ENCODE measurements at places on chromosomes 4 and X.

GRCh38 chr4:185546335-185546734, 11.0 kb upstream of the PDLIM3 start:
- DNase-seq, result no peak

DNA sequence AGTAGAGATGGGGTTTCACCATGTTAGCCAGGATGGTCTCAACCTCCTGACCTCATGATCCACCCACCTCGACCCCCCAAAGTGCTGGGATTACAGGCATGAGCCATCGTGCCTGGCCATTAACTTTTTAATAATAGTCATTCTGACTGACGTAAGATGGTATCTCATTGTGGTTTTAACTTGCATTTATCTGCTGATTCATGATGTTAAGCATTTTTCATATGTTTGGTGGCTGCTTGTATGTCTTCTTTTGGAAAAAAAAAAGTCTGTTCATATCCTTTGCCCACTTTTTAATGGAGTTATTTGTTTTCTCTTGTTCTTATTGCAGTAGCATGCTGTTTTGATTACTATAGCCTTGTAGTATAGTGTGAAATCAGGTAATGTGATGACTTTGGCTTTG, 45.8 kb downstream of the ANXA10 start:
- DNase-seq, result no peak

DNA sequence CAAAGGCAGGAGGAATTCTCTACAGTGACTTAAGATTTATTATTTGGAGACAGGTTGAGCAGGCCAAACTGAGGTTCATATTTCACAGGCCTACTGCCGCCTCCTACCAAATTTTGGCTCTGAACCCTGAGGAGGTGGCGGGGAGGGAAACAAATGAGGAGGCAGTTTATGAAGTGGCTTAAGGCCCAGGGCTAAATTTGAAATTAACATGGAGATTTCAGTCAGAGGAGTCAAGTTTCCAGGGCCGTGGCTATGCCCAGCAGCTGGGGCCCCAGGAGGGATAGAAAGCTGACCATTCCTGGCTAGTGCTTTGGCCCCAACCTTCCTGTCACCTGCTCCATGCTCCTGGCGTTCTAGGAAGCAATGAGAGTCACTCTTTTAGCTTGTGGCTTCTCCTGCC, 73.4 kb upstream of the ARHGAP36 start:
- no peak for DNase-seq

GRCh38 chr4:23956601-23957364, 66.9 kb upstream of the PPARGC1A start:
- DNase-seq, result no peak

DNA sequence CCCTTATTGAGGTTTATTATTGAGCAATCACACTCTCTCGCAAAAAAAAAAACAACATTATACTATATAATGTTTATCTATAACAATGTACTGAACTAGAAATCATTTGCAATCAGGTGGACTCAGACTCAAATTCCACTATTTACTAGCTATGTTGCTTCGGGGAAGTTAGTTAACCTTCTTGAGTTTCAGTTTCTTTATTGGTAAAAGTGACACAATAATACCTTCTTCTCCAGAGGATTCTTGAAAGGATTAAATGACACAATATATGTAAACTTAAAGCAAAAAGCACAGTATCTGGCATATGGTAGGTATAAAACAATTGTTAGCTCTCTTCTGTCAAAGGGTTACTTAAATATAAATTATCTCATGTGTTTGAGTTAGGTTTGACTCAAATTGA, 31.5 kb upstream of the HDAC8 start:
- no peak for DNase-seq

DNA sequence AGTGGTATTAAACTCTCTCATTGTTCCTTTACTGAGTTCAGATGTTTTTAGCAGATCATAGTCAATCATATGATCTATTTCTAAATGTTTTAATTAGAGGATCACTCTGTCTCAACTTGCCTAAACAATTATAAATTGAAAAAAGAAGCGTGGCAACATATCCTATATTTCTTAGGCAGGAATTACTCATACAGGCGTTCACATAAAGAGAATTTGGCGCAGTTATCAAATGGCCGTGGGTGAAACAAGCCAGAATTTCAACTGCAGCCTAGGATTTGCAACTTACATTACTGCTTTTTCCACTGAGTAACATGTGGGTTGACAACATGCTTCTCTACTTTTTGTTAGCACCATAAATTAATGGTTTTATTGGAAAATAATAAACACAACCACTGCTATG, 141.3 kb downstream of the CPE start:
- DNase-seq, result no peak

- no peak for DNase-seq
Observed at GRCh38 chrX:150954951-150955350, 28.2 kb upstream of the HMGB3 start.

DNA sequence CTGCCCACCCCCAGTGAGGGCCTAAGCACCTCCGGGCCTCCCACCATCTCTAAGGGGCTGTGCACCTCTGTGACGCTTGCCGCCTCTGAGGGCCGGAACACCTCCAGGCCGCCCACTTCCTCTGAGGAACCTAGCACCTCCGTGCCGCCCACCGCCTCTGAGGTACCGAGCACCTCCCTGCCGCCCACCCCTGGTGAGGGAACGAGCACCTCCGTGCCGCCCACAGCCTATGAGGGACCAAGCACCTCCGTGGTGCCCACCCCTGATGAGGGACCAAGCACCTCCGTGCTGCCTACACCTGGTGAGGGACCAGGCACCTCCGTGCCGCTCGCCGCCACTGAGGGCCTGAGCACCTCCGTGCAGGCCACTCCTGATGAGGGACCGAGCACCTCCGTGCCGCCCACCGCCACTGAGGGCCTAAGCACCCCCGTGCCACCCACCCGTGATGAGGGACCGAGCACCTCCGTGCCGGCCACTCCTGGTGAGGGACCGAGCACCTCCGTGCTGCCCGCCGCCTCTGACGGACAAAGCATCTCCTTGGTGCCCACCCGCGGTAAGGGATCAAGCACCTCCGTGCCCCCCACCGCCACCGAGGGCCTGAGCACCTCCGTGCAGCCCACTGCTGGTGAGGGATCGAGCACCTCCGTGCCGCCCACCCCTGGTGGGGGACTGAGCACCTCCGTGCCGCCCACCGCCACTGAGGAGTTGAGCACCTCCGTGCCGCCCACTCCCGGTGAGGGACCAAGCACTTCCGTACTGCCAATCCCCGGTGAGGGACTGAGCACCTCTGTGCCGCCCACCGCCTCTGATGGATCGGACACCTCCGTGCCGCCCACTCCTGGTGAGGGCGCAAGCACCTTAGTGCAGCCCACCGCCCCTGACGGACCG, 977 bp downstream of the MAGEE1 start:
- DNase-seq, result peak; percentile 5

DNA sequence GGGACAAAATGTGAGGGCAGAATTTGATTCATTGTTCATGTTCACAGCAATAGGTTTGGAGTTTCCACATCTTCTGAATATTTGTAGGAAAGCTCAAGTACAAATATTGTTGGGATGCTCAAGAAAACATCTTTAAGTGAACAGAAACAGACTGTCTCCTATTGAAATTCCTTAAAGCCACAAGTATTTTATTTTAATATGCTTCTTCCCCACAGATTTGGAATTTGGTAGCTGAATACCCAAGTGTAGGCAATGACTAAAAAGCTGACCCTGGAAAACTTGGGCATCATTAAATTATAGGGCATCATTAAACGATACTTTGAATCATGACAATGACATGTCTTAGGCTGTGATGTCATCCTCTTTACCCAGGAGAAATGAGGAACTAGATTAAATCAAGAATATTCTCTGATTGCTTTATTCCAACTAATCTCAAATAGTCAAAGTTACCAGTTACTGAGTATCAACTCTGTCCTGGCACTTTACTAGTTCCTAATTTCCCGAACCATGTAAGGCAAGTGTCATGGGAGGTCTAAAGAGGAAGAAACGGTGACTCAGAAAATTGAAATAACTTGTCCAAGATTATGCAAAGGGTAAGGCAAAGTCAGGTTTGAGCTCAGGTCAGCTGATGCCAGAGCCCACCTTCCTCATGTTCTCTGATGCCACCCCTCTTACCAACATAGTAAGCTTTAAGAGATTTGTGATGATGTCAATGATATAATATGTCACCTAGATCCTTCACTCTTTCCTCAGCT, 223.1 kb upstream of the LEF1 start:
- DNase-seq, result no peak

GRCh38 chr4:108867476-108867875, 104.6 kb upstream of the ETNPPL start:
- no peak for DNase-seq

DNA sequence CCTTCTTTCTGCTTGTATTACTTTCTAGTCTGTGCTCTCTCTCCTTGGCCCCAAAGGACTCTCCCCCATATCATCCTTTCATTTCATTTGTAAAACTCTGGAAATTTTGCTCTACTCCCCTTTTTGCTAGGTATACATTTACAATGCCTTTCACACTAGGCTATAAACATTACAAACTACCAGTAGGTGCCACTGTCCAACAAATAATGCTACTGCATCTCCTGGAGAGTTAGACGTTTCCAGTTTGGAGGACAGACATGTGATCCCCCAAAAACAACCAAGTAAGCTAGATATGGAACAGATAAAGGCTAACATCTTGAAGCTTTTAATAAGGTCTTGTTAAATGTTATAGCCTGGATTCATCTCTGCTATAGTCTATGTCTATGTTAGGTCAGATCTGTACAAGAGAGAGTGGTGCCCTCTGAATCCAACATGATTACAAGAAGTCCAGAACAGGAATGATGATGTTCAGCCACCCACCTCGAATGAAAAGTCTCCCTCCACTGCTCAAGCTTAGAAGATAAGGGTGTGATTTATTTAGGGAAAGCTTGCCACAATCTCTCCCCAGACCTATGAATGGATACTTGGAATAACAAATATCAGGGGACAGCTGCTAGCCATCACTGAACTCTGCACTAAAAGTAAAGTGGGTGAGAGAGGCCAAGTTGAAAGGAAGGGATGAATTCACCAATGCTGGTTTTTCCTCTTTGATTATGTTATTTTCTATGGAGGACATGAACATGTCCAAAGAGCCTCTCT, 14.3 kb downstream of the CBR4 start:
- no peak for DNase-seq

DNA sequence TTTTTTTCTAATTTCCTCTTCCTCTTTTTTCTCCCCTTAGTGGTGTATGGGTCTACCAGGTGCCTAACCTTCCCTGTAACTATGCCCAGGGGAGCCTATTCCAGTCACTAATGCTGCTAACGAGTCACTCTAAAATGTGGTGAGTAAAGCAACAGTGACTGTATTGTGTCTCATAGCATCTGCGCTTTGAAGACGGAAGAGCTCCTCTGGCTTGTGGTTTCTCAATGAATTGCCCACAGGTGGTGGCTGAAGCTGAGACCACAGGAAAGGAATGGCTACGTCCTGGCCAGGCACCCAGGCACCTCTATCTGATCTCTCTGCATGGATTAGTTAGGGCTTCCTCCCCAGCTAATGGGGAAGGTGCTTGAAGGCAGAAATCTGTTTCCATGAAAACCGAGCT, 763.5 kb upstream of the FRG1 start:
- DNase-seq, result no peak

GRCh38 chr4:81634766-81635549, 163.3 kb upstream of the RASGEF1B start:
- no peak for DNase-seq

DNA sequence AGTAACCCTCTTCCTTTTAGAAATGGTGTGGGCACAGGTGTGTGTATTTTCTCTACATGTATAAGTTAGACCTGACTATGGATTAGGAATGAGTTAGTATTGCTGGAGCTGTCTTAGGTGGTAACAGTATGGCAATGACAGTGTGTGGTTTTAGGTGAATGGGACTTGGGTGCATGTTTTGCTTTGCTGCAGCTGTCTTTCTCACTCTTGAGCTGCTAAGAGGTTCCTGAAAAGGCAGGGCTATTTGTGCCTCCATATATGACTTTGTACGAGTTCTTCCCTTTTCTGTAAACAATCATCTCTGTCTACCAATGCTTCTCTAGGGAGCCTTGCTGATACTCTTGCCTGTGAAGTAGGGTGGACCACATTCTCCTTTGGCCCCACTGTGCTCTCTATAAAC, 234.8 kb upstream of the HHIP start:
- no peak for DNase-seq

GRCh38 chrX:106069048-106069447, 30.5 kb upstream of the SERPINA7 start:
- DNase-seq, result no peak

DNA sequence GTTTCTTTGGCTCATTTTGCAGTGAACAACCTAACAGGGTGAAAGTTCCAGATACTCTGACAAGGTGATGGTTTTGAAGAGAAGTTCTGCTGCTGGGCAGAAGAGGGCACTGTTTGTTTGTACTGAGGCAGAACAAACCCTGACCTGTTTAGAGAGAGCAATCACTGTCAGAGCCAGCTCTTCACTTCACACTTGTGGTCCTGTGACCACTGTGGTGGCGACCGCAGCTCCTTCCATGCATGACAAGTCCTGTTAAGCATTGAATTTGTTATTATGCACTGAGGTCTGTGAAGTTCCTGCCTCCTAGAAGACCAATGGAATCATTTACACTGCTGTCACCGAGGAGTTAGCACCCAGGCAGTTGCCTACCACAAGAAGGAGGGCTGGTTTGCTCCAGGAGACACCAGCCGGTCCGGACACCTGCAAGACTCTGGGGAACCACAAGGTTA, 86.6 kb downstream of the ZNF330 start:
- DNase-seq, result peak; percentile 61

- no peak for DNase-seq
Observed at GRCh38 chr4:25842229-25842845, 20.5 kb downstream of the SEL1L3 start.

- DNase-seq, result no peak
Observed at GRCh38 chr4:148159793-148160192, 282.4 kb downstream of the NR3C2 start.

- peak; percentile 57 for DNase-seq
Observed at GRCh38 chrX:129115104-129115503, 408.2 kb downstream of the SMARCA1 start.

- peak; percentile 32 for DNase-seq
Observed at GRCh38 chrX:103831803-103832544, at the start of gene RAB9B. RAB9B (minus strand) TSS chrX:103832257; CDS start chrX:103825784, 6,473 bp downstream.

DNA sequence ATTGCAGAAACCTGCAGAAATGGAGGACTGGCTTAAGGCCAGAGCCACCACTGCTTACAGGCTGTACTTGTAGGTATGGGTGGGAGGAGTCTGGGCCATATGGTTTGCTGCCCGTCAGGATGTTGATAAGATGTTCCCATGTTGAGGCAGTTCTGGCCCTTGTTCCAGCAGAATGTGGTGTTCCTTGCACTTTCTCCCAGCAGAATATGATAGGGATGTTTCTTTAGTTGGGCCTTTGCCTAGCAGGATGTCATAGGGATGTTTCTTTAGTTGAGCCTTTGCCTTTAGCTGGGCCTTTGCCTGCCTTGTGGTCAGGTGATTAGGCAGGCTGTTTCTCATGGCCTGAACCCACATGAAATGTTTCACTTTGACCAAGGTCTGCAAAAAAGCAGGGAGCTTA, 139.1 kb upstream of the PAQR3 start:
- DNase-seq, result no peak

DNA sequence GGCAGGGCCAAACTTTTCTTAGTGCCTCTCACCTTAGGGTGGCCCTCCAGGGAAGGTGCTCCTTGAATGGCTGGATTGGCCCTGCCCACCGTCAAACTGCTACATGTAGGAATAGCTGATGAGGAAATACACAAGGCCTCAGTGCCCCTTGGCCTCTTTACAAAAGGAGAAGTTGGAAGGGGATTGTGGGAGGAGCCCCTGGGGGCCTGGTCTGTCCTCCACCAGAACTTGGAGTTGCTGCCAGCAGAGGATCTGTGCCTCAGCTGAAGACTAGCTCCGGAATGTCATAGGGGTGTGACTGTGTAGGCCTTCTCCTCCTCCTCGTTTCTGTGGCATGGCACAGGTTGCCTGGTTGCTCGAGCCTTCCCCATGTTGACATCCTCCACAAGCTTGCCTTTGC, 142.7 kb downstream of the AMMECR1 start:
- no peak for DNase-seq
